ENCODE measurements at places on chromosomes 7 and 10.

DNA sequence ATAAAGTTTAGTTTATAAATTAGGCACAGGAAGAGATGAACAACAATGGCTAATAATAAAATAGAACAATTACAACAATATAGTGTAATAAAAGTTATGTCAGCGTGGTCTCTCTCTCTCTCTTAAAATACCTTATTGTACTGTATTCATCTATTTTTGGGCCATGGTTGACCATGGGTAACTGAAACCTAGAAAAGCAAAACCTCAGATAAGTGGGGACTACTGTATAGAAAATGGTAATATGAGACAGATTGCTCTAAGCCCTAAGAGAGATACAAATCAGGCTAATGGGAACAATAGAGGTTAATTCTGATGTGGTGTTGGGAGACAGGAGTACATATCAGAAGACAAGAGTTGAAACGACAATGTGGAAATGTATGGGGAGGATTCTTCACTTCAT, 86.2 kb downstream of the ZNF365 start:
- no peak for DNase-seq

- DNase-seq, result no peak
These were observed 26.6 kb downstream of the RHEB start for GRCh38 chr7:151493083-151493482.

DNA sequence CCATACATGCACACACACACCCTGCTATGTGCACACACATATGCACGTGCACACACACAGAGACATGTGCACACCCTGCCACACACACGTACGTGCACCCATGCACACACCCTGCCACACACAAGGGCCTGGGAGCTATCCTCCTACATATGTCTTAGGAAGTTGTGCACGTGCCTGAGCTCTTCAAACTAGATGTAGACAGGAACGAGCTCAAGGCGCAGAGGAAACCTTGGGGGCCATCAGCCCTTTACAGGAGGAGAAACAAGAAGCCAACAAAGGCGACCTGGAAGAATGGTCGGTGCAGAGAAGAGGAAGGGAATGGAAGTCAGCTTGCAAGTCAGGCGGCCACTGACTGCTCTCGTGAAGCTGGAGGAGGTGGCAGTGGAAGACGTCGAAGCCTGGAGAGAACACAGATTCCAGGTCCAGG, 58.7 kb downstream of the AOC1 start:
- DNase-seq, result no peak

DNA sequence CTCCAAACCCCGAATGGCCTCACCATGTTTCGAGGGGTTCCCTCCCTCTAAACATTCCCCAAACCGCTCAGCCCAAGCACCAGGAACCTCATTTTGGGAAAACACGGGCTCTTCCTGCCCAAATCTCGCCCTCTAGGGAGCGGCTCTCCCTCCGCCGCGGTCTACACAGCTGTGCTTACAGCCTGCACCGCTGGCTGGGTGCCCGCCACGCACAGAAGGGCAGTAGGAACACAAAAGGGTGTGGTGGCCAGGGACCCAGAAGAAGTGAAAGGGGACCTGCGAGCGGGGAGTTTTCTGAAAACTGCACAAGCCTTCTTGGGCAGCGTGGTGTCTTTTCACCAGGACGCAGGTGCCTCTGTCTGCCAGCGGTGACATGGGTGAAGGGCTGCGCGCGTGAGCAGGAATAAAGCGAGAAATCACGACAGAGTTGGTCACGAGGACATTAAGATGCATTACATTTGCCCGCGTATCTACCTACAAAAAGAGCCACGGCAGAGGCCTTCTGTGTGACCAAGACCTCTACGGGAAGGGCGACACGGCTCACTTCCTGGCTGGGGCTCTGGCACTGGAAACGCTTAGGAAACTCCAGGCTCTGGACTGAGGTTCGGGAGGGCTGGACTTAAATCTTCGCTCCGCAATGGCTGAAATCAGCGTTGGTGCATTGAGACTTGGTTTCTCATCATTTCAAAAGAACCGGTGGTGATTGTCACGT, 171.7 kb downstream of the LSM5 start:
- DNase-seq, result no peak

GRCh38 chr10:26000971-26001370, 66.9 kb downstream of the MYO3A start:
- no peak for DNase-seq

- DNase-seq, result no peak
These were observed 590.3 kb upstream of the FOXK1 start for GRCh38 chr7:4091767-4092166.

- DNase-seq, result no peak
These were observed 178.0 kb upstream of the GLI3 start for GRCh38 chr7:42414941-42415505.

- DNase-seq, result no peak
These were observed 8.2 kb upstream of the LSM8 start for GRCh38 chr7:118175740-118176139.

DNA sequence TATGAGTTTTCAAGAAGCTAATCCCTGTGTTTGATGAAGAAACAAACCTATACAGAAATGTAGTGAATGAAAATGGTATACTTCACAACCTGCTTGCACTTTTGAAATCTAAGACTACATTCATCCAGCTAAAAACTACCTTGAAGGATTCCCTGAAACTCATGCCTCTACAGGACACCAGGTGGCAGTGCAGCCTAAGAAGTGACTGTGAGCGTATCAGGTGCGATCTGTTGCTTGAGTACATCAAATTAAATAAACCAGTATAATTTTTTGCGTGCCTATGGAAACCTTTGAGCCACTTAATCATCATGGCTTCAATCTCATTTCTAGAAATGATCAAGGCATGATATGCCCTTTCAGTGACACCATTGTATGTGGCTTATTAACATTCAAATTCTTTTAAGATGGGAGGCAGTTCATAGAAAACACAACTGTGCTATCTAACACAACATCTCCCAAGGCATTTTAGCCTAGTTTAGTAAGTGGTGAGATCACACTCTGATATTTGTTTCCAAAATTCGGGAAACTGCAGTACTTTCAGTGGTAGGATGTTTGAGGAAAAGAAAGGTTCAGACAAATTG, 57.4 kb downstream of the PPP1R17 start:
- peak; percentile 53 for DNase-seq

GRCh38 chr7:139915864-139916716, 87.0 kb downstream of the TBXAS1 start:
- DNase-seq, result peak; percentile 90

- DNase-seq, result no peak
These were observed 100.7 kb downstream of the ST8SIA6 start for GRCh38 chr10:17353568-17354300.

DNA sequence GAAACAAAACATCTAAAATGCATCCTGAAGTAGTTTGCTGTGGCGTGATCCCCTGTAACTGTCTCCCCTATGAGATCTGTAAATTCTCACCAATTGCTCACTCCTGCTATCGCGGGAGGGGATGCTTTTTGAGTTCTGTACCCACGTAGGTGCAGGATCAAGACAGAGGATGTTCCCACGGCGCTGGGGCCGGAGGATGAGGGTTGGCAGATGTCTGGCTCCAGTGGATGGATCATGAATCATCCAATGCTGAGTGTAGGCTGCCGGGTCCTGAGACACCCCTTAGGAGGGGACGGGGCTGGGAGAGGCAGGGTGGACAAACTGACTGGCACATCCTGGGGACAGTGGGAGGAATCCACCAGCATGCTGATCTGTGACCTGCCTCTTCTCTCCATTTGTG, 224.4 kb downstream of the USP6NL start:
- DNase-seq, result no peak

DNA sequence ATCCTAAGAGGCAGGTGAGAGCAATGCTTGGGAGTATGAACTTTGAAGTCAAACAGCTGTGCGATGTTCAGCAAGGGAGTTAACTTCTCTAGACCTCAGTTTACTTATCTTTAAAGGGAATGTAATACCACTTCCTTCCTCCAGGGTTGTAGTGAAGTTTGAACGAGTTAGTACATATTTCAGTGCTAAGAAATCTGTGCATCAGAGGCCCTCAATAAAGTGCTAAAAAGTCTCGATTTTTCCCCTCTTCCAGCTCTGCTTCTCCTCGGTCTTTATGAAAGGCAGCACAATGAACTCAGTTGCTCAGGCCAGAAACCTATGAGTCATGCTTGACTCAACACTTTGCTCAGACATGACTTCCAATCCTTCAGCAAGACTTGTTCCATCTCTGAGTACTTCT, 418.9 kb downstream of the MDFIC start:
- peak; percentile 63 for DNase-seq

- no peak for DNase-seq
These were observed 7.8 kb upstream of the GPR22 start for GRCh38 chr7:107461938-107462533.

- DNase-seq, result no peak
These were observed 243.1 kb upstream of the GHITM start for GRCh38 chr10:83896219-83896618.

DNA sequence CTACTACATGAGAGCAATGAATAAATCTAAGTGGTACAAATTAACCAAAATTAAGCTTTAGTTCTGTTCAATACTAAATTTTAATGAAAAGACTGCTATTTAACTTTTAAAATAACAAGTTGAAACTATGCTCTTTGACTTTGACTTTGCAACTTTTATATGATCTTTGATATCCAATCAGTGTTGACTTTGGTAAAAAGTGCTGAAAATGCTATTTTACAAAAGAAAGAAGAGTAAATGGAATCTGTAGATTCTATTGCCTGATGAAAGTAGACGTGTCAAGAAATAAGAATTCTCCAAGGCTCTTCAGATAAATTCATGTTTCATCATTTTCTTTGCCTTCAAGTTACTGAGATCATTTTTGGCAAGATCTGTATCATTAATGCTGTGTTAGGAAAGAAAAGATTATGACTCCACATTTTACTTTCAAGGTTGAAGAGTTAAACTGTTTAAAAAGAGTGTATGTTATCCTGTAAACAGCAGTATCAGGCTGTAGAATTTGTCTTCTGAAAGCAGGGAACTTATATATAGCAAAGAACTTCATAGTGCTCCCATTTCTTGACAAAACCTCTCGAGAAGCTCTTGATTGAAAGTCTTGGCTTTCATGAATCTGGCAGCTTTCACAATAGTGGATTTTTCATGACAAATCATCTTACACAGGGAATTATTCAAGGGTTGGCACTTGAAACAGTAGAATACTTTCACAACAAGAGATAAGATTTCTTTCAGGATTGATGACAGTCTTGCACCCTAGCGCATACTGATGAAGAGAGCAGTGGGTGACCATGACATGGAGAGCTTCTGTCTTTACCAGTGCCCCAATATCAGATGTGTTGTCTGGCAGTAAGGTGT, 72.1 kb downstream of the PTEN start:
- no peak for DNase-seq

DNA sequence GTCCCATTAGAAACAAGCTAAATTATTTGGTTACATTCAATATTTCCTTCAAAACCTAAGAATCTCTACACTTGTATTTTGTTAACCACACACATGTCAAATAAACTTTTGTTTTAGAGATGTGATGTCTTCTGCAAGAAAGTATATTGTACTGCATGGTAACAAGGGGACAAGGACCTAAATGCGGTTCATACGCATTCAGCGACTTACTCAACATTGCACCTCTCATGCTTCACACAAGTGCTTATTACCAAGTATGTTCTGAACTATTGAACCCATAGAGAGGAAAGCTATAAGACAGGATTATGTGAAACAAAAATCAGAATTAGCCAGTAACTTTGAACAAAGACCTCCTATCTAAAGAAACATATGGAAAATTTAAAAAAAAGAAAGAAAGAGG, 68.3 kb downstream of the CREB5 start:
- DNase-seq, result no peak

- no peak for DNase-seq
These were observed 629.1 kb downstream of the SORCS1 start for GRCh38 chr10:106535304-106535953.

GRCh38 chr7:55556492-55556891, 15.8 kb downstream of the VOPP1 start:
- no peak for DNase-seq

DNA sequence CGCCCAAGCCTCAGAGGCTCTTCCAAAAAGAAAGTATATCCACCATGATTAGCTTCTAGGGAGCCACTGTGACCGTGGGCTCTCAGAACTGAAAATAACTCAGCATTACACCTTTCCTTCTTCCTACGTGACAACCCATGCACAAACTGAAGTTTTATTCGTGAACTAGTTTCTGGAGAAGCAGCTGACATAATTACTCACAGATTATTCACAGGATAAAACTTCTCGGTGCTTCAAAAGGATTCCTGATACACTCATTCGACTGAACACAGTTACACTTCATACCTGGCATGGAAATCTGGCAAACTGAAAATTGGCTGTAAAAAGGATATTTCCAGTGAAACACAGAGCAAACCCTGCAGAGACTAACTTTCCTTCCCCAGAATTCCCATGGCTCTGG, 139.2 kb upstream of the PTER start:
- DNase-seq, result no peak

- DNase-seq, result peak; percentile 99
These were observed 143.2 kb downstream of the JAZF1 start for GRCh38 chr7:28037220-28038010.

GRCh38 chr10:127118034-127118433, 78.4 kb downstream of the INSYN2A start:
- no peak for DNase-seq

DNA sequence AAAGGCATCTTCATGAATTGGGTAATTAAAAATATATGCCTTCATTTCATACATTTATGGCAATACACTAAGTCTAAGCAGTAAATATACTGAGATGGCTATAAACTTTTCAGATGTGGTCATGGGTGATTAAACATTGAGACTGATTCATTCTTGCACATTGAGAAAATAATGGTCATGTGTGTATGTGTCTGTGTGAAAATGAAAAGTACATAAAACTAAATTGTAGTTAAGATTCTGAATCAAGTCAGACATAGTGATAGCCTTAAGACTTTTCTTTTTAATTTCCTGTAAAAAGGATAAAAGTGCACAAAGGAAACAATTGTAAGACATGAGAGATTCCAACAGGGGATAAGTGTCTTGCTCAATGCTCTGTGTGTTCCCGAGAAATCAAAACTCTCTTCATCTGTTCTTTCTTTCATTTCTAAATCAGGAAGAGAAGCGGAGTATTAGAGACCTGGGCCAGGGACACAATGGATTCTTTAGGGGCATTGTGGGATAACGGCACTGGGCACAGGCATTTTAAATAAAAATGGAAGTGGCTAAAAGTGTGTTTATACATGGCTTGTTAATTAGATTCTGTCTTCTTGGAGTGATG, 69.8 kb upstream of the AGR3 start:
- no peak for DNase-seq

DNA sequence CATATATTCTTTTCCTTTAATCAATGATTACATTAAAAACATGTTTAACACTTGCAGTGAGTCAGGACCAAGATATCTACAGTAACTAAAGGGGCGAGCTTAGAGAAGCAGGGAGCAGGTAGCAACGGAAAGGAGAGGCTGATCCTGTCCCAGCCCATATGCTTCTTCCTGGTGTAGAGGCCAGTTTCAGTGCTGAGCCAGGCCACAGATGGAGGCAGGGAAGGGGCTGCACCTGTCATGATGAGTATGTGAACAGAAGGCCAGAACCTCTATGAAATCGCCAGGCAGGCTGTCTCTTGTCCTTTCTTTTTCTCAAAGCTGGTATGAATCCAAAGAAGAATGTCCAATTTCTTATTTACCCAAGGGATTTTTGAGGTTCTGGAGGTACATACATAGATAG, 16.3 kb downstream of the REEP3 start:
- no peak for DNase-seq

GRCh38 chr7:80529362-80529761, 17.5 kb upstream of the GNAT3 start:
- DNase-seq, result no peak

GRCh38 chr10:47063858-47064257, 152.6 kb downstream of the PTPN20 start:
- no peak for DNase-seq

All from HS-5 (cell line).